ENCODE measurements at places on chromosomes 5 and 9. TPM values are rescaled to one million over a fixed set of nuclear protein-coding genes. Genes with fewer than 3 reads are reported as not detected.

DNA sequence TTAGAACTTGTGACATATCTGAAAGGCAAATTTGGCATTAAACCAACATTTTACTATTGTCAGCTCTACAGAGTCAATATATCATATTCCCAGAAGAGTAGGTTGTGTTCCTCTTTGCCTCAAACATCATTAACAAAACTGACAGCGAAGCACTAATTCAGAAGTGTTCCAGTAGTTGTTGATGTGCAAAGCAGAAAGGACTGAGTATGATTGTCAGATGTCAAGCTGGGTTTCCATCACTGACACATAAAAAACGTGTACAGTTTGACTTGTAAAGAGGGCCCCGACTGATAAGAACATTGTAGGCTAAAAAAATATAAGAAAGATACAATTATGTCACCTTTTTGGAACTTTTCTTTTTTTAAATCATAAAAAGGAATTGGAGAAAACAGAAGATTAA, 101.5 kb upstream of the ZNF608 start:
- DNase-seq = no peak

GRCh38 chr5:133688391-133688790, 76.0 kb upstream of the FSTL4 start:
- no peak for DNase-seq

The RNF224 gene
- total RNA-seq = not detected

The TXNDC8 gene
- total RNA-seq = not detected

GRCh38 chr9:134854541-134854981, 26.0 kb upstream of the FCN2 start:
- no peak for DNase-seq

GRCh38 chr5:144004146-144004545, 166.3 kb downstream of the YIPF5 start:
- DNase-seq = peak; percentile 76

The UNC5A gene
- total RNA-seq = not detected
